ENCODE measurements at places on chromosomes 1 and 21.

DNA sequence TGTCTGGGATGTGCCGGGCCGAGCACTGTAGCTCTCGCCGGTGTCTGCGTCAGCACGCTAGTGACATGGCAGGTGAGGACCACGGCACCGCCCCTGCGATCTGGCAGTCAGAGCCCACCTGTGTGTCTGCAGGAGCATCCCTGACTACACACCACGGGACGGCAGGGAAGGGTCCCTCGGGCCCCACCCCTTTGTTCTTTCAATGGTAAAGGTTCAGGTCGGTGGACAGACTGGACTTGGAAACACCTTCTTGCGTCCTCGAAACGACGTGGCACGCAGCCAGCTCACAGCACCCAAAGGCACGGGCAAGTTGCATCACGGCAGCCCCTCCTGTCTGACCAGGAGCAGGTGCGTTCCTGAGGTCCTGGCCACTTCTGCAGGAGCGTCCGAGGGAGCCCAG, 3.7 kb upstream of the SAMD11 start:
- no peak for DNase-seq

DNA sequence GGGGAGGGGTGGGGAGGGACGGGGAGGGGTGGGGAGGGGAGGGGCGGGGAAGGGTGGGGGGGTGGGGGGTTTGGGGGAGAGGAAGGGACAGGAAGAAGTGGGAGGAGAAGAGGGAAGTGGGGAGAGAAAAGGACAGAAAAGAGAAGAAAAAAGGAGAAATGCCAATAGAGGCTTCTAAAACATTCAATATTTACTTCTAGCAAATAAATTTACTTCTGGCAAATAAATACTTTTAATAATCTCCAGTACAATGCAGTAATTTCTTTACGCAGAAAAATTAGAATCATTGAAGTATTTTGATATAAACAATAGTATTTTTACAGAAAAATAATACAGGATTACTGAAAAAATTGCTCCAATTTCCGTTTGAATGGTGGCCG, 9.4 kb upstream of the GPR161 start:
- DNase-seq: no peak

- no peak for DNase-seq
These were observed 33.4 kb downstream of the JAK1 start for GRCh38 chr1:64932962-64933295.

- DNase-seq: no peak
These were observed 971.0 kb downstream of the NCAM2 start for GRCh38 chr21:21969211-21969610.

- no peak for DNase-seq
These were observed 106.4 kb downstream of the CTH start for GRCh38 chr1:70517444-70517843.

DNA sequence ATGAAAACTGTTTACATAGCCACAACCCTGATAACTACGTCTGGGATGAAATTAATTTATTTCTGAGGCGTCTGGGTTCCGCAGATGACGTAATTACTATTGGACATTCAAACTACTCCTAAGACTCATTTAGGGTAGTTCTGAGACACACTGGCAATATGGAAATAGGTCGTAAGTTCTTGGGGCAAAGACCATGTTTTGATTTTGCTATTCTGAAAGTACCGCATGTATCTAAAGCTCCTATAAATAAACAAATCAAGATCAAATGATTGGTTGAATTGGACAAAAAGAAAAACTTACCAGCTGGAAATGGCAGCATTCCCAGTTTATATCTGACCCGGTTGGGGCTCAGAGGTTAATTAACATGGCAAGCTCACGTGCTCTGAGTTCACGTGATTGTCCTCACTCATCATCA, 74.3 kb downstream of the DHRS3 start:
- DNase-seq: no peak

DNA sequence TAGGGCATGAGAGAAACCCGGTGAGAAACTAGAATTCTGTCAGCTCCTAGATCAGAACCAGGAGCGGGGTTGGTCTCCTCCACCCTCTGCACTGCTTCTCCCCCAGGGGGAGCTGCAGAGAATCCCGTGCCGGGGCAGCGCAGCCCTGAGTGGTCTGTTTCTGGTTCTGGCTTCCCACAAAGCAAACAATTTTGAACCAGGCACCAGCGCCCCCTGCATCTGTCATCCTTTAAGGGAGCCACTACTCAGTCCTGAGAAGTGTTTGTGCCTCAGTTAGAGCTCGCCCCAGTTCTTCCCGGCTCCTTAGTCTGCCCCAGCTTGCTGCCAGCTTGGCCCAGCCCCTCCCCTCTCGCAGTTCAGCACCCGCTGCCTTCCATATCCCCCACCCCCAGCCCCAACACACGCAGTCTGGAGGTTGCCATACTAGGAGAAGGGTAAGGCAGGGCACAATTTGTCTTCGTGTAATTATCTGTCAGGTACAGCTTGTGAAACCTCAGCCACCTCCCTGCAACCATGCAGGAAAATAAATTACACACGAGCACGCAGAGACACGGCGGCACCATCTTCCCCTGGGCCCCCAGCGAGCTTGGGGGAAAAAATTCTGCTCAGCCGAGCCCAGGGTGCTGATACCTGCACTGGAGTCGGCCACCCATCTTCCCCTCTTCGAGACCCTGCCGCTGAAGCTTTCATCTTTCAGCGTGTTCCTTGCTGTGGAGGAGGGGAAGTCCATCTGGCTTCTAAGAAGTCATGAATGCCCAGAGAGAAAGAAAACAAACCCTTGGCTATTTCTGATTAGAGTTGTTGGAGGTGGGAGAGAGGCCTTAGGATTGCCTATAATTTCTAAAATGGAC, 62.6 kb upstream of the CD1D start:
- DNase-seq: peak; percentile 32

- no peak for DNase-seq
These were observed 19.9 kb downstream of the ALDH4A1 start for GRCh38 chr1:18882486-18882885.

GRCh38 chr1:201405484-201405831, 6.3 kb upstream of the LAD1 start:
- DNase-seq: no peak

- DNase-seq: no peak
These were observed 443.0 kb upstream of the RUNX1 start for GRCh38 chr21:35491920-35492678.

- DNase-seq: no peak
These were observed 58.5 kb upstream of the S1PR1 start for GRCh38 chr1:101178341-101178687.

DNA sequence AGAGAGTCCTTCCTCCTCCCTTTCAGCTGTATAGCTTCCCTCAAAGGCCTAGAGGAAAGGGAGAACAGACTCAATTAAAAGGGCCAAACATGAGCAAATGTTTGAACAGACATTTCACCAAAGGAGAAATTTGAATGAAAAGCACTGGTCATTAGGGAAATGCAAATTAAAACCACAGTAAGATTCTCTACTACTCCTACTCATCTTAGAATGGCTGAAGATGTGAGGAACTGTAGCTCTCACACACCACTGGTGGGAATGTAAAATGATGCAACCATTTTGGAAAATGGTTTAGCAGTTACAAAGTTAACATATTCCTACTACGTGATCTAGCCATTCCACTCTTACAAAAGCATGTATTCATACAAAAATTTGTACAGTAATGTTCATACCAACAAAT, 253.0 kb upstream of the HOOK1 start:
- DNase-seq: no peak

DNA sequence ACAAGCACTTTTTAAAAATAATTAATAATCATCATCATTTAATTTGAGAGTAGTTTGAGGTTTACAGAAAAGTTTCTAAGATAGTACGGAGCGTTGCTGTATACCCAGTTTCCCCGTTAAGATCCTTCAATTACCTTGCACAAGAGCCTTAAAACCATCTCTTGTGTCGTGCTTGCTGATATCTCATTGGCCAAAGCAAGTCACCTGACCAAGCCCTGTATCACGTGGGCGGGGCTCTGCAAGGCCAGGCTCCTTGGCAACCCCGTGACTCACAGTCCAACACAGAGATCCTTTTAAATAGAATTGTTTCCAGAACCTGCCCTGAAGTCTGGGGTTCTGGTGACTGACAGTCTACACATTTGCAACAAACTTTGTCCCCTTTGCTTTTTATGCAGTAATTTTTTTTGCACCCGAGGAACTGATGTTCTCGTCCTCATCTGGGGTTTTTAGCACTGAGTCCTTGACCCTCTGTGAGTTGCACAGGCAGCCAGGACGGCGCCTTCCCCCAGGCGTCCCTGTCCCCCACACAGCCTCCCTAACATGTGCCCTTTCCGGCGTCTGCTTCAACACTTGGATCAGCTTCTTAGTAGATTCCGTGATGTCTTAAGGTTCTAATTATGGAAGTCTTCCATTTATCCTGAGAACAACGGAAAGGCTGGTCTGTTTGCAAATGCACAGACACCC, 183.3 kb upstream of the TMEM51 start:
- peak; percentile 95 for DNase-seq

DNA sequence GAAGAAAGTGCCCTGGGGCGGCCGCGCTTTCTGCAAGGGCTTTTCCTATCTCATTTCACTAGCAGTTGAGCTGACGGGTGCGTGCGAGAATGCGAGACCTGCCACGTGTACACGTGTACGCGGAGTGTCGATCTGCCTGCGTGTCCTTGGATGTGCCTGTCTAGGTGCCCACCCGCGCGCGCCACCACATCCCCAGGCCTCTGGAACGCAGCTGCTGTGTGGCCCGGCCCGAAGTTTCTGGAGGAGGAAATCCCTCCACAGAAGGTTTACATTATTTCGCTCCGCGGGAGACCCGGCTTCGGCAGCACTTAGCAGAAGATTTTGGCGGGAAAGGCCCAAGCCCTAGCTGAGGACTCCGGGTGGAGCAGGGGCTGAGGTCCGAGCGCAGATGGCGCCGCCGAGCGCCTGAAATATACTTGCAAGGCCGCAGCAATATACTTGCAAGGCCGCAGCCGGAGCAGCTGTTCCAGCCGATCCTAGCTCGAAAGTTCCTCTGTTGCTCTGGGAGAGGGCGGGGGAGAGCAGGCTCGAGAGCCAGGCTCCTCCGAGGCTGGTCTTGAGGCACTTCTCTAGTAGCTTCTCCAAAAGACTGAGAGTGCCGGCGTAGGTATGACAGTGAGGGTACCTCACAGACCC, 3.9 kb downstream of the TBX15 start:
- DNase-seq: no peak

GRCh38 chr1:7045897-7046296, 260.6 kb downstream of the CAMTA1 start:
- no peak for DNase-seq

GRCh38 chr1:204904228-204904810, 33.7 kb downstream of the NFASC start:
- DNase-seq: no peak

DNA sequence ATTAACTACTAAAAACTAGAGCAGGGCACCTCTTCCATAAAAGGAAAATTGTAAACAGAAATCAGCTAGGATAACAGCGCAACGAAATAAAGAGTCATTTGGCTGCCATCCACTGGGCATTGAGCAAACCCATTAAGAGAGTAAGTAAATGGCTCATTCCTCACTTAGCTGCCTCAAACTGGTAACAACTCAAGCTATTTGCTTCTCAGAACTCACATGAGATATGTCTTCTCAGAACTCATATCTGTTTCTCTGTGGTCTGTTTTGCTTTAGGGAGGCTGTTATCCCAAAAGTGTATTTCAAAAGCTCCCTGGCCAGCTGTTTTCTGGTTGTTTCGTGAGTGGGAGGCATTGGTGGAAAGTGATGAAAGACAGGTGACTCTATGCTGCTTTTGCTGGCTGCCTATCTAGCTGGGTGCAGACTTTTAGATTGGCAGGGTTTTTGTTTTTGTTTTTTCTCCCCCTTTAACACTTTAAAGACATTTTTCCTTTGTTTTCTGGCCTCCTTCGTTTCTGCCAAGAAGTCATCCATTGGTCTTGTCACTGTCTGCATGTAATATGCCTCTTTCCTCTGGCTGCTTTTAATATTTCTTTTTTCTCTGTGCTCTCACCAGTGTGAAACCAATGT, 269.2 kb upstream of the RGS18 start:
- no peak for DNase-seq

GRCh38 chr21:35394049-35394448, 344.9 kb upstream of the RUNX1 start:
- DNase-seq: no peak

DNA sequence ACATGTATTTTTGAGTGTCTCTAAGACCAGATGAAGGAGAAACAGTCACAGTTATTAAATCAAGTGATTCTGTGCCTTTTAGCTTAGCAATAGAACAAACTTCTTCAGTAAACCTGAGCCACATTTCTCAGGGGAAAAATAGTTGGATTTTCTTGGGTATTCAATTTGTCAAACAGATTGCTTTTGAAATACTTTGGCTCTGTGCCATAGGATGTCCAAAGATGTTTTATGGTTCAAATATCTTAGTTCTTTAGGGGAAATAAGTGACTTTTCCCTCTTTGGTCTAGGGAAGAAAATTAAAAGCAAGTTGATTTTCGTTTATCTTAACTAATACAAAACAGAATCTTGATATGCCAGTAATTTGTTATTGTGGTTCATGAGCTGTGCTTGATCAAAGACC, 125.9 kb downstream of the ATP5PO start:
- peak; percentile 20 for DNase-seq

DNA sequence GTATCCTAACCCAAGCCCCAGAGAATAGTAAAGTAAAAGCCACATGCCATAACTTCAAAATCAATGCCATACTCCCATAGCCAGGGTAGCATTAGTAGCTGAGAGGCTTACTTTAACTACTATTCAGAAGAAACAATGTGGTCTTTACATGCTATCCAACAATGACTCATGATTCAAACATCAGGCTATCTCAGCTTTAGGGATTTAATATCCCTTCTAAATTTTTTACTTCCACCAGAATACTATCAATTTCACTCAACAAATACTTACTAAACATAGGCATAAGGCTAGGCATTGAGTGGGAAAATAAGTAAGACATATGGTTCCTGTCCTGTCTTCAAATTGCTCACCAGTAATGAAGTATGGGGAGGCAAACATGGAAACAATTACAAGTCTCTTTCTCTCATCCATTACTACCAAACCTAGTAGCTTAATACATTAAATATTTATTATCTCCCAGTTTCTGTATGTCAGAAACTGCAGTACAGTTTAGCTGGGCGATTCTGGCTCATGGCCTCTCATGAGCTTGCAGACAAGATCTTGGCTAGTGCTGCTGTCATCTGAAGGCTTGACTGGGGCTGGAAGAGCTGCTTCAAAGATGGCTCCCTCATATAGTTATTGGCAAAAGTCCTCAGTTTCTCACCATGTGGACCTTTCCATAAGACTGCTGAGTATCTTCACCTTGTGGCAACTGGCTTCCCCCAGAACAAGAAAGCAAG, 30.7 kb downstream of the EVI5 start:
- DNase-seq: peak; percentile 43

DNA sequence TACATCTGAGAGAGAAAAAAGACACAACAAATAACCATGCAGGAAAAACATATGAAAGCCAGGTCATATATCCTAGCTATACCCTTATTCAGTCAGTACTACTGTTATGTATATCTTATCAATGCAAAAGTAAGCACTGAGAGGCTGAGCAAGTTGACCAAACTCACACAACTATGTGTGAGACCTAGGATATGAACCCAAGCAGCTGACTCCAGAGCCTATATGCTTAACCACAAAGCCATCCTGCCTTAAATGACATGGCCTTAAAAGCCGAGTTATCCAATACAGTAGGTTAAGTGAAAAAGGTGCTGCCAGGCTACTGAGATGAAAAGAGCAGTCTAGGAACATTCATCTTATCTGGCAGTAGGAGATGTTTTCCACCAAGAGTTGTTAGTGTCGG, 151.6 kb downstream of the RERE start:
- DNase-seq: no peak

Data from fibroblast of the conjunctiva (primary cell).